Mucosa of descending colon (tissue), 3 donors: ENCODE measurements at places on chromosomes 12 and 14. TPM values are rescaled to one million over a fixed set of nuclear protein-coding genes. Genes with fewer than 3 reads are reported as not detected.
A peak's percentile ranks its signal among the peaks of the same experiment; 100 is the strongest.

GRCh38 chr12:68163560-68164081, 4.1 kb upstream of the IFNG start:
- DNase-seq, result no peak

- DNase-seq, result no peak
Observed at GRCh38 chr14:72104011-72104613, 171.9 kb downstream of the RGS6 start.

DNA sequence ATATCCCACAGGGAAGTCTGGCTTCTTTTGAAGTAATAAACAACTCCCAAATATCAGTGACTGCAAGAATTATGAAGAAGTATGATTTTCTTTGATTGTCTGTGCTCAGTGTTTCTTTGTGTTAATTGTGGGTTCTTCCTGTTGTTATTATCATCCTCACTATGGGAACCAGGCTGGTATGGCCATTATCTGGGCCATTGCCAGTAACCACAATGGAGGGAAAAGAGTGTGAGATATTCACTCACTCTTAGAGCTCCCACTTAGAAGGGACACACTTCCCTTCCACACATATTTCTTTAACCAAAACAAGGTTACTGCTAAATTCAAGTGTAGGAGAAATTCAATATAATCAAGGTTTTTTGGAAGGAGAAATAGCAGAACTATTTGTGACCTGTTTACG, 503.7 kb downstream of the SLC6A15 start:
- no peak for DNase-seq

DNA sequence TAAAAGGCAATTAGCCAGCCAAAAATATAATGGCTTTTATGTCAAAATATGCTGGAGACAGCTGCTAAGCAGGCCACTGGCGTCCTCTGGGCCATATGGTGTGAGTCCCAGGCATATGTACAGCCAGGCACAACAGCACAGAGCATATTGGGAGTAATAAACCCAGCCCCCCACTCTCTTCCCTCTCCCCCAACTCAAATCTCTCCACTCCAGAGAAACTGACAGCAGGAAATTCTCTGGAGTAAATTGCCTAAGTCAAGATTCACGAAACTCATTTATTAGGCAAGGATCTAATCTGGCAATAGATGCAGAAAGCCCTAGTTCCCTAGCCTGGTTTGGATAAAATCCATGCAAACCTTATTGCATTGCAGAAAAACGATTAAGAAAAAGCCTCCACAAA, 147.9 kb upstream of the SEL1L start:
- no peak for DNase-seq

CYP46A1 gene
- 0.14 TPM for total RNA-seq

ITPR2 gene
- total RNA-seq, result 54.0 TPM

DNA sequence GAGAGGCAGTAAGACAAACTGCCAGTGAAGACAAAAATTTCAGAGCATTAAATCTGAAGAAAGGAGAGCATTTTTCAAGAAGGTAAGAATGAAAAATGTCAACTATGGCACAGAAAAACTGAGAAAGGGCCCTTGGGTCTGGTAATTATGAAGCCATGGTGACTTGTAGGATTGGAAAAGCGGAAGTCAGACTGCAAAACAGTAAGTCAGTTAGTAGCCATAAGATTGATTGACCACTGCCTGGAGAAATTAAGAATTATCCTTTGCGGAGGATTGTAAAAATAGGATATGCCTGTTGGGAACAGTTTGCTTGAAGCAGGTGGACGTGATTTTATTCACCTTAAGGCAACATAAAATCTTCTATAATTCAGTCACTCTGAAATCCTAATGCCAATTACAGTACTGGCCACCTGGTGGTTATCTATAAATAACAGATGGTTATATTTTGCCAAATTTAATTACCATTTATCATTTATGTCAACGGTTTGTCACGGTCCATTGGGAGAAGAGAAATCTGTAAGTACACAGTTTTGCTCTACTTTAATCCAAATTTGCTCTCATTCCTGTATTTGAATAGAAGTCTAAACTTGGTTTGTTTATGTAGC, 127.1 kb upstream of the CNTN1 start:
- DNase-seq, result no peak

DNA sequence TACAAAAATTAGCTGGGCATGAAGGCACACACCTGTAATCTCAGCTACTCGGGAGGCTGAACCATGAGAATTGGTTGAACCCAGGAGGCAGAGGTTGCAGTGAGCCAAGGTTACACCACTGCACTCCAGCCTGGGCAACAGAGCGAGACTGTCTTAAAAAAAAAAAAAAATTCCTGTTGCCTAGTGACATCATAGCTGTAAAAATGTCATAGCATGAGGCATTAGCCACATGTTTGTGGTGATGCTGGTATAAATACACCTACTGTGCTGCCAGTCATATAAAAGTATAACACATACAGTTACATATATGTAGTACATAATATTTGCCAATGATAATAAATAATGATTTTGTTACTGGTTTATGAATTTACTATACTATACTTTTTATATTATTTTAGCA, 22.2 kb downstream of the SLC41A2 start:
- DNase-seq, result no peak

CLEC6A gene
- total RNA-seq, result not detected

DNA sequence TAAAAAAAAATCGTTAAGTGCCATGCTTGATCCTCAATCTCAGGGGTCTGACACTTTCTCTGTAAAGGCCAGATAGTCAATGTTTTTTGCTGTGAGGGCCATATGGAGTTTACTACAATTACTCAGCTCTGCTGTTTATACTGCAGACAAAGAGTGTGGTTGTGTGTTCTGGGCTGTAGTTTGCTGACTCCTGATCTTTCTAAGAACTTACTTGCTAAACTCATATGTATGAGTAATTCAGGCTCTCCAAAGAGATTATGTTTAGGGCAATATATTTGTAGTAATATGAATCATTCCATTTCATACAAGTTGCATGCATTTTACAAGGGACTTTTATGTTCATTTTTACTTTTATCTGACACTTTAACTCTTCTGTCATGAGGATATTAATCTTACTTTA, 188.2 kb downstream of the TMTC2 start:
- no peak for DNase-seq

- no peak for DNase-seq
Observed at GRCh38 chr14:34220921-34221320, 241.1 kb downstream of the SPTSSA start.

OR6C2 gene
- total RNA-seq, result not detected

INF2 gene
- 176 TPM for total RNA-seq

DNA sequence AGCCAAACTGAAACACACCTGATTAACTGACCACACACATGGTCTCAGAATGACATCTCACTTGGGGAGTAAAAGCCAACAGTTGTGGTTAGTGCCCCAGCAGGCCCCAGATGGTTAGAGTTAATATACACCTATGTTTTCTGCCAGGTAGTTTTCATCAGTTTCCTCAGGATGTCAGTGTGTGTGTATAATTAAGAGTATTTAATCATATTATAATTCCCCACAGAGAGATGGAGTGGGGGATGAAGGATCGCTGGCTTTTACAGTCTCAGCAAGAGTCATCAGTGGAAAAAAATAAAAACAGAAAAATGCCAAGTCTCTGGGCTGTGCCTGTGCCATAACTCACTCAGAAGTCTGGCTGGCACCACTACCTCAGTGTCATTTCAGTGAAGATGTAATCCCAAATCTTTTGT, 412.5 kb downstream of the ZFP36L1 start:
- no peak for DNase-seq

DNA sequence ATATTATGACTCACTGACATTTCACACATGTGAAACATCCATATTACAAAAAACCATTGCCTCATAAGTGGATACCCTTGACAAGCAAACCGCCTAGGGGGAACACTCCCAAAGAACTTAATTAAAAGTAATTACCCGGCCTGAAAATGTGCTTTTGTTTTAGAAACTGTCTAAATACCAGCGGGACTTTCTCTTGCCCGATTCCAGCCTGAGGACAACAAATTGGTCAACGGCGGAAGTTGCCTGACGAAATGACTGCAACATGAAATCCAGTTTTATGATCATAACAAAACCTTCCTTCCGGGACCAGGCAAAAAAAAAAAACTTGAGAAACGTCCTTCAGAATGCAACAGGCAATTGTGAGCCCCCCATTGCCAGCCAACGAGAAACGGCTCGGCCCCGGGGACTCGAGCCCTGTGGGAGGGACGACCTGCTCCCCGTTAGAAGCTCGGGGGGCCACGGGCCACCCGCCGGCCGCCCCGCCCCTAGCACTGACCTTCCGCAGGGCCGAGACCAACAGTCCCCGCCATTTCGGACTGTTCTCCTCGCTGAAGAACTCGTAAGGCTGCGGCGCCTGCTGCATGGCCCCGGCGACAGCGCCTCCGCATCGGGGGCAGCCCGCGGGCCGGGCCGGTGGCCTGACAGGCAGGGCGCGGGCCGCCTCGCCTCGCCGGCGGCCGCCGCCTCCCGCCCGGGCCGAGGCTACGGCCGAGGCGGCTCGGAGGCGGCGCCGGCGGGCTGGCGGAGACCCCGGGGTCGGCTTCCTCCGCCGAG, 490 bp downstream of the SOS2 start:
- DNase-seq, result peak; percentile 70

PRIMA1 gene
- total RNA-seq, result 3.0 TPM

DNA sequence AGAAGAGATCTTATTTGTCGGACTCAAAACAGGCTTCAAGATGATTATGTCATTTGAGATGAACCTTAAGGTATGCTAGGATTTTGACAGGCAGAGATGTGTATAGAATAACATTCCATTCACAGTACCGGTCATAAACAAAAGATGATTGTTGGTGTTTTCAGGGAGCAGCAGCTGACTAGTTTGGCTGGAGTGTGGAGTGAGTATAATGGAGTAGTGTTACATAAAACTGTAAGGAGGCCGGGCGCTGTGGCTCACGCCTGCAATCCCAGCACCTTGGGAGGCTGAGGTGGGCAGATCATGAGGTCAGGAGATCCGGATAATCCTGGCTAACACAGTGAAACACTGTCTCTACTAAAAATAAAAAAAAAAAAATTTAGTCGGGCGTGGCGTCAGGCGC, 23.9 kb downstream of the SERPINA10 start:
- no peak for DNase-seq

RTN1 gene
- total RNA-seq, result 15.9 TPM

- no peak for DNase-seq
Observed at GRCh38 chr12:56929780-56930179, 4.4 kb downstream of the SDR9C7 start.

AKAP6 gene
- 5.4 TPM for total RNA-seq

SMIM41 gene
- not detected for total RNA-seq

NT5DC3 gene
- total RNA-seq, result 283 TPM

GRCh38 chr14:104192146-104192882, 53.9 kb downstream of the KIF26A start:
- DNase-seq, result no peak
